ENCODE measurements at places on chromosomes 13 and 19.
A peak's percentile ranks its signal among the peaks of the same experiment; 100 is the strongest.

DNA sequence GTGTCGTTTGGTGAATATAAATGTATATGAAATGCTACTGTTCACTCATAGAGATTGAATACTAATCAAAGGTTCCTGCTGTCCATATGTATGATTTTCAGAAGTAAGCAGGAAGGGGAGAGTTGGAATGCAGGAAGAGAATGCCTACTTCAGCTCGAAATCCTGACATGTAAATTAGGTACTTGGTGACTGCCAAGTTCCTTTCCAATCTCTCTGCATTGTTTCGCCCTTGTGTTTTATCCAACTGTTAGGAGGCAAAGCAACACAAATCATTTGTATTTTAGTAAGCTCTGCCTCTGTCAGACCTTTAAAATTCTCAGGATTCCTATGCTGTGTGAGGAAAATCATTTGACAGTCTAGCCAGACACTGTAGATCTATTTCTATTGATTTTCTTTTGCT is 9.0 kb downstream of the STARD13 start:
- no peak for DNase-seq

GRCh38 chr13:106911020-106911419 is 343.1 kb upstream of the ARGLU1 start:
- DNase-seq, result no peak

DNA sequence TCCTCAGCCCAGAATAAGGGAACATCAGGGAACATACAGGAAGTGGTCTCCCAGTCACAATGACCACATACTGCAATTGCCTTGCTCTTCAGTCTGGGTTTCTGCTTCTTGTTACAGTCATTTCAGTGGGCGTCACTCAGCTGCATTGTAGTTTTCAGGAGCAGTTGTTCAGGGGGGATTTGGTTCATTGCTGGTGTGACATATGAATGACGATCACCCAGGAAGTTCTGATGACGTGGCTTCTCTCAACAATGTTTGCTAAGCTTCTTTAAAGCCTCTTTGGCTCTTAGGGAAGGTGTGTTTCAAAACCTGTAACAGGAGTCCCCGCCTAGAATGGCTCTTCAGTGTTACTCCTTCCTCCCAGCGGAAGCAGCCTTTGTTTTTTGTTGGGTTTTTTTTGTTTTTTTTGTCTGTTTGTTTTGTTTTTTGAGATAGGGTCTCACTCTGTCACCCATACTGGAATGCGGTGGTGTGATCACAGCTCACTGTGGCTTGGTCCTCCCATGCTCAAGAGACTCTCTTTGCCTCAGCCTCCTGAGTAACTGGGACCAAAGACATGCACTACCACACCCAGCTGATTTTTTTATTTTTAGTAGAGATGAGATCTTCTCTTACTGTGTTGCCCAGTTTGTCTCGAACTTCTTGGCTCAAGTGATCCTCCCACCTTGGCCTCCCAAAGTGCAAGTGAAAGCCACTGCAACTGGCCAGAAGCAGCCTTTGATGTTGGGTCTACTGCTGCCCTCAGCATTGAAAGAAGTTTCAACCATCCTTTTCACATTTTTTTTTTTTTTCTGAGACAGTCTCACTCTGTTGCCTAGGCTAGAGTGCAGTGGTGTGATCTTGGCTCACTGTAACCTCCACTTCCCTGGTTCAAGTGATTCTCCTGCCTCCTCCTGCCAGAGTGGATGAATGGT is 1.4 kb upstream of the SCEL start:
- DNase-seq, result no peak

- DNase-seq, result no peak
These were observed 4.2 kb downstream of the SLC7A1 start for GRCh38 chr13:29591310-29591709.

DNA sequence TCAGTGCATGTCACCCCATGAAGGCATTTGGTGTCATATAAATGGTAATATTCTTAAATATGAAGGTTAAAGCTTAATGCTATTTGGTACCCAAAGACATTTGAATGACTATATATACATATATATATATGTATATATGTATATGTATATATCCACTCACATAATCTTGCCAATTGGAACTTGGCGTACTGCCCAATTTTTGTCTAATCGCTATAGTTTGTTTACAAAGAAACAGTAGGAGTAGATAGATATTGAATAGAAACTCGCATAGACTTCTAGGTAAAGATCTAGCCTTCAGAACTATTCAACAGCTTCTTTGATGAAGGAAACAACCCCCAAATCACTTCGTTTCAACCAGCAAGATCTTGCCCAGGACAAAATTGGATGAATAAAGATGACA is 24.1 kb downstream of the KLF5 start:
- DNase-seq, result no peak

GRCh38 chr13:106738186-106738678 is 170.3 kb upstream of the ARGLU1 start:
- no peak for DNase-seq

DNA sequence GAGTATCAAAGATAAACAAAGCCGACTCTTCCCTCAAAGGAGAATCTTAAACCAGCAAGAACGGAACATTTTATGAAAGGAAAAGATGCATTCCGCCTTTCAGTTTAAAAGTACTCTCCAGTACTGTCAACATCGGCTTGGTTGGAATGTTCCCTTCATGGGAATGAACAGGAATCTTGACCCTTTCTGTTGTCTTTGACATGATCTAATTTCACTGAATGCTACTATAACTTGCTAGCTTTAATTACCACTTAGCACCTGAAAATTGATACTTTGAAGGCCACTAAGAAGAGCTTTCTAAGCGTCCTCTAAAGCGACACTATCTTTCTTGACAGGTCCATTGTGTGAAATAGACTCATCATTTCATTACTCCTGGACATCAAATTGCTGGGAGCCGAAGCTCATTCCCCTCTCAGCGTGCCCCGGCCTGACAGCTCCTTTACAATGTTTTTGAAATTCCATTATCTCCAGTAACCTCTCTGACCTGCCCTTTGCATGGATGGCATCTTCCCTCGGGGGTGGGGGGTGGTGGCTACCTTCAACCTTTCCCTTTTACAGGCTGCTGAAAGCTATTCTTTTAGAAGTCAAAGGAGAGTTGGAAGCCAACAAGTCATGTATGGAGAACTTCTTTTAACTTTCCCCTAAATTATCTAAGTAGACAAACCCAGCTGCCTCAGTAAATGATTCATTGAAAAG is 67.9 kb downstream of the EFNB2 start:
- no peak for DNase-seq

- DNase-seq, result no peak
These were observed 471.6 kb downstream of the PCDH20 start for GRCh38 chr13:60944016-60944415.

DNA sequence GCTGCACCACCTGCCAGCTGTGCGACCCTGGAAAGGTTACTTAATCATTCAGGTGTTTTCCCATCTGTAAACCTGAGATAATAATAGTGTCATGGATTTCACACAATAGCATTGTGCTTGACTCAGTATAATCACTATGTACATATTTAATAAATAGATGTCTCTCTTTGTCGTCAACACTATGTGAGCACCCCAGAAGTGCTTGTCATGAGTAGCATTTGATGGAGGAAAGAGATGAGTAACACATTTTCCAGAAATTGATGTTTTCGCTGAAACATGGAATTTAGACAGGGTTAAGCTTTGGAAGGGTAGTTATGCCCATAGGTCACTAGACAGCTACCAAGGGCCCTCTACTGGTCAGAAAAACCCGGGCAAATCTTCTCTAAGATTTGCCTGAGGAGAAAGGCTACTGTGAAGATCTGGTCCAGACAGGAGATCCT is 9.5 kb upstream of the MBNL2 start:
- no peak for DNase-seq

DNA sequence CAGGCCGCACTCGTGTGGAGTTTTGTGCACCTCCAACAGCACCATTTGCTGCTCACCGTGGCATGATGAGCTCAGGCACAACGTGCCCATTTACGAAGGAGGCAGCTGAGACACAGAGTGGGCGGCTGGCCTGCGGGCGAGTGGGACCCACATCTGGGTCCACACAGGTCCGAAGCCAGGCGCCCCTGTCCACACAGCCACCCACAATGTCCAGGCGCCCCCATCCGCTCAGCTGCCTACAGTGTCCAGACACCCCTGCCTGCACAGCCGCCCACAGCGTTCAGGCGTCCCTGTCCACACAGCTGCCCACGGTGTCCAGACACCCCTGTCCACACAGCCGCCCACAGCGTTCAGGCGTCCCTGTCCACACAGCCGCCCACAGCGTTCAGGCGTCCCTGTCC is 42.5 kb upstream of the F7 start:
- DNase-seq, result no peak

DNA sequence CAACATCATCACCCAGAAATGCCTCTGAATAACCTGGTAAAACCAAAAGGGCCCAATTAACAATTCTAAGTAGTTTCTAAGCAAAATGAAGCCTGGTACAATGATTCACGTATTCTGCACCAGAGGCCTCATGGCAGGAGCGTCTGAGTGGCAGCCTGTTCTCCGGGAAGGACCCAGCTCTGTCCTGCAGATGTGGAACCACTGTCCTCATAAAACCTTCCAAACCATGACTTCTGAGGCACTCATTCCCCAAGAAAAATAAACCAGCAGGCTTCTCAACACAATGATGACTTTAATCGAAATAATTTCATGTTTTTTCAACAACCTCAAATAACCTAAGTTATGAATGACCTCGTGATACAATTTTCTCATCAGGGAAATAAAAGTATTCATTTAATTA is 89.9 kb downstream of the STK24 start:
- DNase-seq, result no peak

GRCh38 chr19:6218491-6219146 is 61.2 kb downstream of the MLLT1 start:
- DNase-seq, result peak; percentile 34

DNA sequence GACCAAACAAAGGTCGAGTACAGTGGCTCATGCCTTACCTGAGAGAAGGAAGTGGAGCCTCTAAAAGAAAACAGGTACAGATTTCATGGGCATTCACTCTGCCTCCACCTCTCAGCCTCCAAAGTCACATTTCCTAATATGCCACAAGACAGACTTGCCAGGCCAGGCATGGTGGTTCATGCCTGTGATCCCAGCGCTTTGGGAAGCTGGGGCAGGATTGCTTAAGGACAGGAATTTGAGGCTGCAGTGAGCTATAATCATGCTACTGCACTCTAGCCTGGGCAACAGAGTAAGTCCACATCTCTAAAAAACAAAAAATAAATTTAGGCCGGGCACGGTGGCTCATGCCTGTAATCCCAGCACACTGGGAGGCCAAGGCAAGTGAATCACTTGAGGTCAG is 10.9 kb upstream of the DNMT1 start:
- no peak for DNase-seq

DNA sequence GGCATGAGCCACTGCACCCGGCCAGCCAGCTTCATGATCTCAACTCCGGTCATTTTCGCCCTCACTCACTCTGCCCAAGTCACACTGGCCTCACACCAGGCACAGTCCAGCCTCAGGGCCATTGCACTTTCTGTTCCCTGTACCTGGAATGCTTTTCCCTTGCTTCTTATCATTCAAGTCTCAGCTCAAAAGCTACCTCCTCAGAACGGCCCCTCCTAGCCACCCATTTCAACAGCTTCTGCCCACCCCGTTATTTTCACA is 2.5 kb upstream of the TLE2 start:
- no peak for DNase-seq

DNA sequence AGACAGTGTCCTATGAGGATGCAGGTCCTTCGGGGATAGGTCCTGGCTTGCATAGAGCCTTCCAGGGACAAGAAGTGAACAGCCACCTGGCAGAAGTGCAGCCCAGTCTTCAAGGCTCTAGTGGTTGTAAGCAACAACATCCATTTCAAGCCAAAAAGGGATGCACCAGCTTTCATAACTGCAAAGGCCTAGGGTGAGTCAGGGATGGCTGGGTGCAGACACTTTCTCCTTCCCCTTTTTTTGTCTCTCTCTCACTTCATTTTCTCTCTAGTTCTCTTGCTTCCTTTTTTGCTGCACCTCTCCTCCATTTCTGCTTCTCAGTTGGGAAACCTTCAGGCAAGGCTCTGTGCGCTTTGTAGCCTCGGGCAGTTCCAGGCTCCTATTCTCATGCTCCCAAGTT is 196.2 kb upstream of the ZNF536 start:
- DNase-seq, result no peak

GRCh38 chr19:18308948-18309325 is 13.9 kb downstream of the LSM4 start:
- DNase-seq, result no peak

GRCh38 chr13:79796136-79796535 is 315.2 kb downstream of the NDFIP2 start:
- no peak for DNase-seq

DNA sequence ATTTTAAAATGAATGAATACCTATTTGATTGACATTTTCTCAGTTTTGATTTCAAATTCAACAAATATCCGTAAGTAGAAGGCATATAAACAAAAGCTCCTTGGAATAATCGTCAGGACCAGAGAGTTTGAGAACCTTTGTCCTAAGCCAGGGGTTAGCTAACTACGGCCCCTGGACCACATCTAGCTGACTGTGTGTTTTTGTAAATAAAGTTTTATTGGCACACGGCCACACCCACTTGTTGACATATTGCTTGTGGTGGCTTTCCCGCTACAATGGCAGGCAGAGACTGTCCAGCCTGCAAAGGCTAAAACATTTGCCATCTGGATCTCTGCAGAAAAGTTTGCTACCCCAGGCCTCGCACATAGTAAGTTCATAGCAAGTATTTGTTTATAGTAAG is 83.4 kb downstream of the GNG7 start:
- no peak for DNase-seq

- DNase-seq, result no peak
These were observed 11.3 kb downstream of the MYO9B start for GRCh38 chr19:17086834-17087233.

- no peak for DNase-seq
These were observed 29.1 kb downstream of the NFIX start for GRCh38 chr19:13024126-13024950.

GRCh38 chr13:99830931-99831330 is 140.6 kb downstream of the ZIC5 start:
- DNase-seq, result no peak

GRCh38 chr19:13017306-13018034 is 22.2 kb downstream of the NFIX start:
- DNase-seq, result no peak

DNA sequence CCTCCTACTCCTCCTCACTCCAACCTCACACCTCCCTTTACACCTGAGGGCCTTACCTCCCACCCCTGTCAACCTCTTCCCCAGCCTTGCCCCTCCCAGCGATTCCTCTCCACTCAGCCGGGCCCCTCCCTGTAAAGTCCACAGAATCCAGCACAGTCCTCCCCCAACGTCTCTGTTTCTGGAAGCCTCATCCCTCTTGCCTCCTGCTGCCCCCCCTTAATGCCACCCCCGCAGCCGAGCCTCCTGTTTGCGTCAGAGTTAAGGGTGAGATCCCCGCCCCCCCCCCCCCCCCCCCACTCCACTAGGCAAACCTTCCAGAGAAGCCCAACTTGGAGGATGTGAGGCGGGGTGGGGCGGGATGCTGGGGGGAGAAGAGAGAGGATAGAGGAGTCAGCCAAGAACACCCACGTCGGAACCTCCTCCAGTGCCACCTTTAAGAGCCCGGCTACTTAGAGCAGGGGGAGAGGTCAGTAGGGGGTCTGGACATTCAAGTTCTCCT is 2.1 kb downstream of the UNC13A start:
- DNase-seq, result no peak

GRCh38 chr13:42894765-42895243 is 97.2 kb downstream of the EPSTI1 start:
- DNase-seq, result peak; percentile 72

GRCh38 chr19:20254121-20254520 is 87.1 kb downstream of the ZNF486 start:
- no peak for DNase-seq

GRCh38 chr19:42794765-42795164 is 29.3 kb upstream of the PSG8 start:
- DNase-seq, result no peak

Measured in HAP-1 (cell line).